Activated T-helper 2 cell treated with anti-CD3 and anti-CD28 coated beads, Interferon-gamma antibody, Interleukin-2, Interleukin-4, amounts not matched to agents 10 μg/mL and 5 μg/mL and 100 μg/mL, durations not matched to agents 14 hours and 24 hours and 36 hours (primary cell): ENCODE measurements at places on chromosomes 7 and 10. TPM values are rescaled to one million over a fixed set of nuclear protein-coding genes. Genes with fewer than 3 reads are reported as not detected.

- H3K4me3 ChIP-seq, result no peak overlapping the region
- no peak overlapping the region for H3K27ac ChIP-seq
- no peaks in the 10 kb centered on the region for H3K36me3 ChIP-seq
- no peak for DNase-seq
- no peaks in the 10 kb centered on the region for H3K4me1 ChIP-seq
- H3K27me3 ChIP-seq, result no peaks in the 10 kb centered on the region
These were observed 747.3 kb upstream of the CELF2 start for GRCh38 chr10:10270126-10271050.

GRCh38 chr7:105444342-105444987 is 55.7 kb upstream of the SRPK2 start:
- H3K27ac ChIP-seq, result no peak overlapping the region
- no peak overlapping the region for H3K4me3 ChIP-seq
- DNase-seq, result no peak
- no peaks in the 10 kb centered on the region for H3K36me3 ChIP-seq
- H3K27me3 ChIP-seq, result no peaks in the 10 kb centered on the region

Gene CALCR
- total RNA-seq, result not detected in 2 replicates

Gene PDE6C
- total RNA-seq, result not detected in 2 replicates
